ENCODE measurements at places on chromosomes 6 and 20. TPM values are rescaled to one million over a fixed set of nuclear protein-coding genes. Genes with fewer than 3 reads are reported as not detected.

DNA sequence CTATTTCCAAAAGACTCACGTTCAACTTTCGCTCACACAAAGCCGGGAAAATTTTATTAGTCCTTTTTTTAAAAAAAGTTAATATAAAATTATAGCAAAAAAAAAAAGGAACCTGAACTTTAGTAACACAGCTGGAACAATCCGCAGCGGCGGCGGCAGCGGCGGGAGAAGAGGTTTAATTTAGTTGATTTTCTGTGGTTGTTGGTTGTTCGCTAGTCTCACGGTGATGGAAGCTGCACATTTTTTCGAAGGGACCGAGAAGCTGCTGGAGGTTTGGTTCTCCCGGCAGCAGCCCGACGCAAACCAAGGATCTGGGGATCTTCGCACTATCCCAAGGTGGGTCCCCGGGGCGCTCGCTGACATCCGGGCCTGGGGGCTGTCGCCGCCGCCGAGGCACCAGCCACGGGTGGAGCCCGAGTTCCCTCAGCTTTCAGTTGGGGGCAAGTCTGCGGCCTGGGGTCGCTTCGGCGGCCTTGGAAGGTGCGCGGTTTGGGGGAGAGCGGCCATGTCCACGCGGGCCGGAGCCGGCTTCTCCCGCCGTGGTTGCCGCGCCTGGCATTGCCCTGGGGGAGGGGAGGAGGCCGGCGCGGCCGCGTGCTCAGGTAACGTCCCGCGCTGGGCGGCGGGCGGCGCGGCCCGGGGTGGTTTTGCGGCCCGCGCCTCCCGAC is 429 bp downstream of the AMD1 start:
- DNase-seq = no peak

DNA sequence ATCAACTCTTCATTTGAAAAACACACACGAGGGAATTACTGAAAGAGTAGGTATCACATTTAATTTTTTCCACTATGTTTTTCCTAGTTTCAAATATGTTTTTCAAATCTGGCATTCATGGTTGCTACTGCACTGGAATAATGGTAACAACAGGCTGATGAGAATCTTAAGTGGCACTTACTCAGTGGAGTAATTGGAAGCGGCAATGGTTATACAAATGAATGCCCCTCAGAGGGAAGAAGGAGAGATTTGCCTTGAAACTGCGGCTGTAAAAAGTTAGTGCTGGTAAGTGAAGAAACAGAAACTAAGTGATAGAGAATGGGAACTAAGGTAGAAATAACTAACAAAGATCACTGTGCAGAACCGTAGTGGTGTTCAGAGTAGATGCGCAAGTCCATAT is 41.0 kb upstream of the PDE7B start:
- no peak for DNase-seq

DNA sequence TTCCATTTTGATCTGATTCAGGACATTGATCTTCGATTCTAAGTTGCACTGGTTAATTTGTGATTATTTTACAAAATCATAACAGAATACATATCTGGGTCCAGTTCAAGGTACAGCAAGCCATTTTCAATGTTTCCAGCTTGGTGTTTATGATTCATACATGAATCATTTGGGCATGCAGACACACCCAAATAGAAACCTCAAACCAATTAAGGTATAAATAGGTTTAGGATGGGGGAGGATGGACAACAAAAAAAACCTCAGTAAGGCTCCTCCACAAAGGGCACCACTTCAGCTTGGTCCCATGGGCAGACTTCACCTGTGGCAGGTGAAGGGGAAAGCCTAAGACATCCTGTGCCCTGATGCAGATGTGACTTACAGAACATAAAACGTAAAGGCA is 192.7 kb downstream of the KHDC1L start:
- DNase-seq = peak; percentile 27

GRCh38 chr6:22079783-22080182 is 217.1 kb downstream of the PRL start:
- DNase-seq = no peak

PTCRA gene
- total RNA-seq = not detected

CDH4 gene
- total RNA-seq = 0.16 TPM

C20orf141 gene
- total RNA-seq = not detected

Measured in H4 (cell line).